ENCODE measurements at places on chromosomes 6 and 20. TPM values are rescaled to one million over a fixed set of nuclear protein-coding genes. Genes with fewer than 3 reads are reported as not detected.

DNA sequence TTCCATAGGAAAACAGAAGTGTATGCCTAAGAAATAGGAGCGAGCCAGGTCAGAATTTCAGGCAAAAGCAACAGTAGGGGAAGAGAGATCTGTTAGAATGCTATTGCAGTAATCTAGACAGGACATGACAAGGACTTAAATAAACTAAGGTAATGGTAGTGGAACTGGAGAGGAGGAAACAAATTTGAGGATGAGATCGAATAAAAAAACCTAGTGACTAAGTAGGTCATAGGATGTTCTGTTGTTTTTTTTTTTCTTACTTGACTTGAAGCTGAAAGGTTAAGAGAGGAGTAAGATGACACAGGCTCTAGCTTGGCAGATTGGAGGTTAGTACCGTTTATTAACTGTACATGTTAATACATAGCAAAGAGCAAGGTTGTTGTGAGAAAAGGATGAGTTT is 28.6 kb downstream of the ORC3 start:
- no peaks in the 10 kb centered on the region for H3K27me3 ChIP-seq
- H3K36me3 ChIP-seq, result no peaks in the 10 kb centered on the region
- no peak overlapping the region for H3K4me3 ChIP-seq

- DNase-seq, result no peak
- no peak overlapping the region for H3K4me3 ChIP-seq
- no peaks in the 10 kb centered on the region for H3K27me3 ChIP-seq
- H3K4me1 ChIP-seq, result peaks cover 6% of the 10 kb centered on the region
- no peak overlapping the region for H3K27ac ChIP-seq
These were observed 15.4 kb upstream of the FAM110A start for GRCh38 chr20:818001-818664.

- H3K36me3 ChIP-seq, result no peaks in the 10 kb centered on the region
- no peak overlapping the region for H3K4me3 ChIP-seq
- H3K27me3 ChIP-seq, result no peaks in the 10 kb centered on the region
- H3K4me1 ChIP-seq, result no peaks in the 10 kb centered on the region
- H3K27ac ChIP-seq, result peak overlapping the region; percentile 78
These were observed 18.3 kb downstream of the HMGN4 start for GRCh38 chr6:26556263-26557070.

DNA sequence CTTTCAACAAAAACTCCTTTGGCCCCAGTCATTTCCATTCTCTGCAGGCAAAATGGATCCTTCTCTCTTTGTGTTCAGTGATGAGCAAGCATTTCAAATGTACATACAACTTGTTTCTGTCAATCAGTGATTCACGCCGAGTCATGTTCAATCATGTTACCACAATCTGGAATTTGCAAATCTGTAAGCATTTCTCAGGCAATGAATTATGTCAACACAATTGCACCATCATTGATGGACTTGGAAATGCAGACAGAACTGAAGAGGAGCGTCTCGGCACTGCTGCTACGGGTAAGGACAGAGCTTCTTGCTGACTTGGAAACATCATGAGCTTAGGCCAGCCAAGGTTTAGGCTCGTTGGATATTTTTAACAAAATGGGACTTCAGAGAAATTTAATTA is 132.8 kb upstream of the AGPAT4 start:
- H3K4me1 ChIP-seq, result peaks cover 8% of the 10 kb centered on the region
- DNase-seq, result no peak
- no peaks in the 10 kb centered on the region for H3K27me3 ChIP-seq
- no peak overlapping the region for H3K27ac ChIP-seq
- H3K36me3 ChIP-seq, result no peaks in the 10 kb centered on the region

DNA sequence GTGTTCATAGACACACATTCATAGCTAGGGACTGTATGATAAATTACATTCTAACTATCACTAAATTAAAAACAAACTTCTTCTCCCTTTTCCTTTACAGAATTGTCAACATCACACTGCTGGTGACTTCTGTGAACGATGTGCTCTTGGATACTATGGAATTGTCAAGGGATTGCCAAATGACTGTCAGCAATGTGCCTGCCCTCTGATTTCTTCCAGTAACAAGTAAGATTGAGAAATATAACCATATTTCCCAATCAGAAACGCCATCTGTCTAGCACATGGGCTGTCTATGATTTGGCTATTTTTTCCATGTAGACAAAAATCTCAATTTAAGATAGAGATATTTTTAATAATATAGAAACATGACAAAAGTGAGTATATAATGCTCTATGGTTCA is 367.7 kb downstream of the ARHGAP18 start:
- H3K4me1 ChIP-seq, result no peaks in the 10 kb centered on the region
- H3K27ac ChIP-seq, result no peak overlapping the region
- no peak overlapping the region for H3K4me3 ChIP-seq
- DNase-seq, result no peak
- no peaks in the 10 kb centered on the region for H3K36me3 ChIP-seq

Gene CFAP61
- total RNA-seq, result not detected

Data from Caco-2 (cell line).